ENCODE measurements at places on chromosomes 5 and 9. TPM values are rescaled to one million over a fixed set of nuclear protein-coding genes. Genes with fewer than 3 reads are reported as not detected.

ADAMTS6 gene
- total RNA-seq, result 2.7 TPM

SLCO6A1 gene
- not detected for total RNA-seq

DOCK8 gene
- total RNA-seq, result 1.6 TPM

GRCh38 chr5:96434201-96434645, 1.2 kb upstream of the PCSK1 start:
- peak; percentile 68 for DNase-seq
